ENCODE measurements at places on chromosomes 11 and 22. TPM values are rescaled to one million over a fixed set of nuclear protein-coding genes. Genes with fewer than 3 reads are reported as not detected.

DNA sequence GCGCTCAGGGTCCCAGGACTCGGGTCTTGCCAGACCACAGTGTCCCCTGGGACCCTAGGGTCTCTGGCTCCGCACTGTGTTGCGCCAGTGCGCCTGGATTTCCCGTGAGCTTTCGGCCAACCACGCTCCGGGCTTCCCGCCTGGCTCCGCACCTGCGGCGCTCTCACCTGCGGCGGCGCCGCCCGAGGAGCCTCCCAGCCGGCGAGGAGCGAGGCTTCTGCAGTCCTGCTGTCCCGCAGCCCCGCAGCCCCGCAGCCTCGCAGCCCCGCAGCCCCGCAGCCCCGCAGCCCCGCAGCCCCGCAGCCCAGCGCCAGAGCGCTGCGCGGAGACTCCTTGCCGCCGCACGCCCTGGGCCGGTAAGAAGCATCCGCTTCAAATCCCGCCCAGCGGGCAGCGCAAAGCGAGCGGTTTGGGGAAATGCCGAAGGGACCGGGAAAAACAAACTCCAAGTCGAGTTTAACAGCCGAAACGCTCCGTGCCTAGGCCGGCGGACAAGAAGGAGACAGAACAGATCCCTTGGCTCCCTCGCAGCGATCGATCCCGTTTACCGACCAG is 939 bp downstream of the ALX4 start:
- peak; percentile 51 for DNase-seq

SHISAL1 gene
- 49.6 TPM for total RNA-seq

DNA sequence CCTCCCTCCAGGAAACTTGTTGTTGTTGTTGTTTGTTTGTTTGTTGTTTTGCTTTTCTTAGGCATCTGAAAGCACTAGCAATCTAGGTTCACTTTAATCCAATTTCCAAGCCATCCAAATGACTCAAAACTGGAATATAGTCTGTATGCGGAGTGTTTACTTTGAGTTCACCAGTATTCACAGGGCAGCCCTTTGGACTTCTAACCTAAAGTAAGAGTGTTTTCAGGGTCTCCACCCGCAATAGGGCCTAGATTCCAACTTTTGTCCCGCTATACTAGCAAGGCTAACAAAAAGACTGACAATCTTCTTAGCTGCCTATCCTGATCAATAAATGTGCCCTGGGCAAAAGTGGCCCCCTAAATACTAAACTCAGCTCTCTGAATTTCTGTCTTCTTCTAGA is 13.6 kb downstream of the PGM2L1 start:
- no peak for DNase-seq

GRCh38 chr22:41243361-41243760 is 2.6 kb upstream of the CHADL start:
- no peak for DNase-seq

- DNase-seq: no peak
Observed at GRCh38 chr11:46858920-46859546, 13.0 kb upstream of the CKAP5 start.

- DNase-seq: no peak
Observed at GRCh38 chr11:34613552-34614056, 7.3 kb upstream of the EHF start.

APOC3 gene
- not detected for total RNA-seq

KIF18A gene
- total RNA-seq: 41.3 TPM

DNA sequence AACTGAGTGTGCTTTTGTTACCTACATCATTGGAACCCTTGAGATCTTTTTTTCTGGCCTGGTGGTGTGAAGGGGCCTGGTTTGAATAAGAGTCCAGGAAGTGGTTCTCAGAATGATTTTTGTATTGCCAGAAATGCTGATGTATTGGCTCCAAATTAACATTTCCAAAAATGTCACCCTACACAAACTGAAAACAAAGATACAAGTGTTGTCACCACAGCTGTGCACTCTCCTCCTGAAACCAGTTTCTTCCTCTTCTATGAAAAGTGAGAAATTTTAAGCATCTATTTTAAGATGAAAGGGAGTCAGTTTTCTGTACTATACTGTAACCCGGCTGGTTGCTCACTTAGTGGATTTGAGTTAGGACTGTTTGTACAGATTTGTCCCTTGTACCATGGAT is 218.8 kb downstream of the PGR start:
- no peak for DNase-seq

GRCh38 chr11:38819981-38820380 is 2221.9 kb upstream of the RAG2 start:
- no peak for DNase-seq

DNA sequence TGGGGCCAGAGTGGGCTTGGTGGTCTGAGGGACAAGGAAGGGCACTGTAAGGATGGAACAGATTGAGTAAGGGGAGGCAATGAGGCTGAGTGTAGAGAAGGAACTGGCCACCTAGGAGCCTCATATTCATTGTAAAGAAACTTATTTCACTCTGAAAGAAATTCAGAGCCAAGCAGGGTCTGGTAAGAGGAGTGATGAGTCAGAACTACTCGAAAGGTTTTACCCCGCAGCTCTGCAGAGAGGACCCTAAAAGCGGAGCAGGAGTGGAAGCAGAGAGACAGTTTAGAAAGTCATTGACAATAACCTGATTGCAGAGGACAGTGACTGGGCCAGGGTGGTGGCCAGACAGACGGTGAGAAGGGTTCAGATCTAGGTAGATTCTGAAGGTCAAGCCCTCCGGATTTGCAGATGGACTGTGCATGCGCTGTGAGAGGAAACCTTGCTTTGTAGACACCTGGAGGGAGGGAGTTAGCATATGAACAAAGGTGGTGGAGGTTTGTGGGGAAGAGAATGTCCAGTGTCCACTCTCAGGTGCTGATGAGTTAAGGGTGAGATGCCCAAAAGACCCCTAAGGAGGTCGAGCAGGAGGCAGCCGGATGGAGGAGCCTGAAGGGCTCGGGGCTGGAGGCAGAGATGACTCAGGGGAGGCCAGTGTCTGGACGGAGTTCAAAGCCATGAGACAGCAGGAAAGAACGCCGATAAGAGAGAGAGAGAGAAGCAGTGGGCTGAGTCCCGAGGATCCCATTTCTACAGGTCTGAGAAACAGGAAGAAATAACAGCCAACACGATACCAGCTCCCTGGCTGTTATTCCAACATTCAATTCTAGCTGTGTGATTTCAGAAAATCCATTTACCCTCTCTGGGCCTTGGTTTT is 546.0 kb downstream of the BRD1 start:
- DNase-seq: peak; percentile 53
